ENCODE measurements at places on chromosomes 13 and 19.
A peak's percentile ranks its signal among the peaks of the same experiment; 100 is the strongest.

DNA sequence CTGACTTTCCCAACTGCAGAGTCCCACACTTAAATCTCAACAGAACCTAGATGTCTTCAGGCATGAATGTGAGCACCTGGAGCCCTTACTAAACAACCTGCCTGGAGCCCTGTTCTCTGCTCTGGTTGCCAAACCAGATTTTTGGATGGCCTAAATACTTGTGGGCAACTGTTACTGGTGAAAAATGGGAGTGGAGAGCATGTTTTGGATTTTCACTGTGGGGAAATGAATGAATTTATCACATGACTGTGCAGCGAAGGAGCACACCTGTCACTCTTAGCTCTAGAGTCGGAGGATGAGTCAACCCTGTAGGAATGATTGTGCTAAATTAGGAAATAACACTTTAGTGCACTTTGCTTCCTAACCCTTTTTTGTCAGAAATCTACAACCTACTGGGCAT lies 30.3 kb downstream of the SHISA2 start:
- peaks cover 9% of the 10 kb centered on the region for H3K4me1 ChIP-seq
- H3K4me3 ChIP-seq, result no peak overlapping the region
- H3K27ac ChIP-seq, result no peak overlapping the region
- no peak for DNase-seq

GRCh38 chr19:31804668-31805067 lies 455.4 kb upstream of the TSHZ3 start:
- no peaks in the 10 kb centered on the region for H3K27me3 ChIP-seq
- no peak overlapping the region for H3K4me3 ChIP-seq
- H3K4me1 ChIP-seq, result no peaks in the 10 kb centered on the region
- DNase-seq, result peak; percentile 45
- H3K27ac ChIP-seq, result no peak overlapping the region
- H3K36me3 ChIP-seq, result no peaks in the 10 kb centered on the region

GRCh38 chr19:3556423-3556977 lies 886 bp downstream of the MFSD12 start:
- H3K4me1 ChIP-seq, result peaks cover 56% of the 10 kb centered on the region
- no peaks in the 10 kb centered on the region for H3K36me3 ChIP-seq
- DNase-seq, result no peak
- H3K27me3 ChIP-seq, result no peaks in the 10 kb centered on the region

- H3K4me1 ChIP-seq, result no peaks in the 10 kb centered on the region
- H3K36me3 ChIP-seq, result no peaks in the 10 kb centered on the region
- H3K4me3 ChIP-seq, result no peak overlapping the region
- DNase-seq, result no peak
Observed at GRCh38 chr13:76733671-76734070, 152.5 kb downstream of the KCTD12 start.

DNA sequence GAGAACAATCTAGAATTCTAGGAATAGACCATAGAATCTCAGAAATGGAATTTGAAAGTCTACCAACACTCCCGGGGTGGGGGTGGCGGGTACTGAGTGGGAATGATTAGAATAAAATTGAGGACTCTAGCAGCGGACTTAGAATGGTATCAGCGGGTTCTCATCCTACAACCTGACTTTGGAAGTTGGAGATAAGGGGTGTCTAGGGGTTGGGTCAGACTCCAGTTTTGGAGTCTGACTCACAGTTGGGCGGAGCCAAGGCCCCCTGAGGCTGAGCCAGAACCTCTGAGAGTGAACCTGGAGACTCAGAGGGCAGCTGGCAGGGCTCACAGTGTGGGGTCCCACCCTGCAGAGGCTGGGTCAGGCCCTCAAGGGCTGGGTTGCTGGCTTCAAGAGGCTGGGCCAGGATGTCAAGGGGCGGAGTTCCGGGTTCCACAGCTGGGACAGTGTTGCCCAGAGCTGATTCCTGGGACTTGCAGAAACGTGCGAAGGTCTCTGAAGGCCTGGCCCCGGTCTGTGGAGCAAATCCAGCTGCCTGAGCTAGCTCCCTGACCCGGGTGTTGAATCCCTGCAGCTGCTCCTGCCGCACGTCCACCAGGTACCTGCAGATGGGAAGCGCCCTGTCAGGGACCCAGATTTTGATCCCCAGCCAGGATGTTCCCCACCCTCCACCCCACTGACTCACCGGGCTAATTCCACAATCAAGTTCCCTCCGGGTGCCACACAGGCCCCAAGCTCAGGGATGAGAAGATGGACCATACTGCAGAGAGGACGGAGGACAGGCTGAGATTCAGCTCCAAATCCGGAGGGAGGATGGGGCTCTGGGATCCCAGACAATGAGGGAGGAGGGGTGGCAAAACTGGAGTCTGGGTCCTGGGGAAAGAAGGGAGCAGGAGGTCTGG lies 1.6 kb upstream of the TNNI3 start:
- no peak overlapping the region for H3K4me3 ChIP-seq
- H3K27me3 ChIP-seq, result peaks cover 68% of the 10 kb centered on the region
- DNase-seq, result no peak
- H3K4me1 ChIP-seq, result peaks cover 29% of the 10 kb centered on the region

DNA sequence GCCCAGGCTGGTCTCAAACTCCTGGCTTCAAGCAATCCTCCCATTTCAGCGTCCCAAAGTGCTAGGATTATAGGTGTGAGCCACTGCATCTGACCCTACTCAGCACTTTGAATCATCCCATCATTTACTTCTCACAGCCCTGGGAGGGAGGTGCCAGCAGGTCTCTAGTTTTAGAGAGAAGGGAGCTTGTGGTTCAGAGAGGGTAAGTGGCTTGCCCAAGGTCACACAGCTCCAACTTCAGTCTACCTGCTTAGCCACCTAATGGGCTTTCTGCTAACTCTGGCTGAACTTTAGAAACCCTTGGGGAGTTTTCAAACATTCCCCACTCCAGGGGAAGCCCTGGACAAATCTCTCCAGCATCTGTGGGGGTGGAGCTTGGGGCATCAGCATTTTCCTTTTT lies 18.3 kb downstream of the CACNA1A start:
- H3K27me3 ChIP-seq, result no peaks in the 10 kb centered on the region
- DNase-seq, result no peak
- H3K4me3 ChIP-seq, result no peak overlapping the region
- no peak overlapping the region for H3K27ac ChIP-seq

DNA sequence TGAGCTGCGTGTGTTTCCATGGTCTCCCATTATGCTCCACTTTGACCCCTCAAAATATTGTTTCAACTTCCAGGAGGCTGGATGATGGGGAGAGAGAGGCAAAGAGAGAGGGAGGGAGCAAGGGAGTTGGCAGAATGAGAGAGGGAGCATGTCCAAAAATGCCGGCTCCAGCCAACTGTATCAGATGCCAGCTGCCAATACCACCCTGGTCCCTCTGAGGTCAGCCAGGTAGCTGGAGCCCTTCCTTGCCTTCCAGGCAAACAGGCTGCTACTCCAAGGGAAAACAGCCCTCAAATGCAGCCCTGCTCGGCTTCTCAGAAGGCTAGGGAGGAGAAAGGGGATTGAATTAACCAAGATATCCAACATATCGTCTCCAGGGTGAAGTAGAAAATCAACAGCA lies 440.0 kb downstream of the TSHZ3 start:
- H3K36me3 ChIP-seq, result no peaks in the 10 kb centered on the region
- H3K27me3 ChIP-seq, result no peaks in the 10 kb centered on the region
- no peaks in the 10 kb centered on the region for H3K4me1 ChIP-seq
- H3K27ac ChIP-seq, result no peak overlapping the region
- DNase-seq, result no peak

DNA sequence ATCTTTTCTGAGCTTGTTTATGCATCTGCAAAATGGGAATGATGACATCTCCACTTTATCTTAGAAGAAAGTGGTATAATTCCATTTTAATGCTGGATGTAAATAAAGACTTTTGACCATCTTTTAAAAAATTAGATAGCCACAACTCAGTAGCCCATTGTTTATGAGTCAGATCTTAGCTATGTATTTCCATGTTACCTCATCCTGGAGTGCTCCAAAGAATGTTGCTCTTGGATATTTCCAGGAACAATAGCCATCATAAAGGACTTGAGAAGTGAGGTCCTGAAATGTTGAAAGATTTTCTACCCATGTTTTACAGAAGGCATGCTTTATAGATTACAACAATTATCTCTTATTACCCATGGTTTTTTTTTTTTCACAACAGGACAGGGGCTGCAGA lies 229.3 kb upstream of the EDNRB start:
- no peak overlapping the region for H3K4me3 ChIP-seq
- H3K4me1 ChIP-seq, result no peaks in the 10 kb centered on the region
- DNase-seq, result no peak
- H3K27ac ChIP-seq, result no peak overlapping the region
- H3K36me3 ChIP-seq, result no peaks in the 10 kb centered on the region
- no peaks in the 10 kb centered on the region for H3K27me3 ChIP-seq

- H3K27ac ChIP-seq, result no peak overlapping the region
- H3K4me1 ChIP-seq, result peaks cover 8% of the 10 kb centered on the region
- no peak for DNase-seq
- no peaks in the 10 kb centered on the region for H3K27me3 ChIP-seq
- H3K36me3 ChIP-seq, result no peaks in the 10 kb centered on the region
Observed at GRCh38 chr13:31998131-31998530, 33.4 kb upstream of the FRY start.

GRCh38 chr19:5035105-5035761 lies 66.3 kb downstream of the KDM4B start:
- H3K27ac ChIP-seq, result no peak overlapping the region
- DNase-seq, result no peak
- H3K4me1 ChIP-seq, result peaks cover 70% of the 10 kb centered on the region
- H3K4me3 ChIP-seq, result no peak overlapping the region
- no peaks in the 10 kb centered on the region for H3K27me3 ChIP-seq

GRCh38 chr13:27679396-27679795 lies 57.7 kb downstream of the POLR1D start:
- no peak overlapping the region for H3K27ac ChIP-seq
- H3K4me3 ChIP-seq, result no peak overlapping the region
- no peaks in the 10 kb centered on the region for H3K27me3 ChIP-seq
- DNase-seq, result no peak

DNA sequence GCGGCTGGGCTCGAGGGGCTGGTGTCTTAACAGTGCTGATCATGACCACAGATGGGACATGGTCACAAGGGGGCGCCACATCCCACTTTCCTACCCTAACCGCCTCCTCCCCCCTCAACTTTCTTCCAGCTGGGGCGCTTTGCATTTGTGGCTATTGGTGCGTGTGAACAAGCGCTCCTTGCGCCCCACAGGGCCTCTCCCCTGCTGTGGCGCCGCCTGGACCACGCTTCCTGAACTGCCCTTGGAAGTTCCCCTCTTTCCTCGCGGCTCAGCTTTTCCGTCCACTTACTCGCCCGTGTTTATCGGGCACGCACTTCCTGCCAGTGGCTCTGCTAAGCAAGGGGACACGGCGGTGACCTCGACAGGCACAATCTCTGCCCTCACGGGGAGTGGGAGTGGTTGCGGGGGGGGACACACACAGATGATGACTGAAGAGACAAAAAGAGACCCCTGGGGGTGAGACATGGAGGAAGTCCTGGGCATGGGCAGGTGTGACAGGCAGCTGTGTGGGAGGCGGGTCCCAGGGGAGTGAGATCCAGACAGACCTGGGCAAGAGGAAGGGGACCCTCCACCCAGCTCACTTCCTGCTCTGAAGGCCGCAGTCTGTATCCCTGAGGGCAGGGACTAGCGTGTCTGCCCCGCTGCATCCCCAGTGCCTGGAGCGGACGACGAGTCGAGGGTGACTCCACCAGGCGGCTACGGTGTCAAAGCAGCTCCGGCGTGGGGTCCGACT lies 40.3 kb downstream of the ZNF787 start:
- peaks cover 15% of the 10 kb centered on the region for H3K4me1 ChIP-seq
- peak overlapping the region; percentile 56 for H3K4me3 ChIP-seq
- peaks cover 4% of the 10 kb centered on the region for H3K36me3 ChIP-seq

GRCh38 chr13:46831588-46832194 lies 34.7 kb upstream of the ESD start:
- H3K36me3 ChIP-seq, result no peaks in the 10 kb centered on the region
- no peak overlapping the region for H3K4me3 ChIP-seq
- H3K4me1 ChIP-seq, result no peaks in the 10 kb centered on the region
- DNase-seq, result no peak

DNA sequence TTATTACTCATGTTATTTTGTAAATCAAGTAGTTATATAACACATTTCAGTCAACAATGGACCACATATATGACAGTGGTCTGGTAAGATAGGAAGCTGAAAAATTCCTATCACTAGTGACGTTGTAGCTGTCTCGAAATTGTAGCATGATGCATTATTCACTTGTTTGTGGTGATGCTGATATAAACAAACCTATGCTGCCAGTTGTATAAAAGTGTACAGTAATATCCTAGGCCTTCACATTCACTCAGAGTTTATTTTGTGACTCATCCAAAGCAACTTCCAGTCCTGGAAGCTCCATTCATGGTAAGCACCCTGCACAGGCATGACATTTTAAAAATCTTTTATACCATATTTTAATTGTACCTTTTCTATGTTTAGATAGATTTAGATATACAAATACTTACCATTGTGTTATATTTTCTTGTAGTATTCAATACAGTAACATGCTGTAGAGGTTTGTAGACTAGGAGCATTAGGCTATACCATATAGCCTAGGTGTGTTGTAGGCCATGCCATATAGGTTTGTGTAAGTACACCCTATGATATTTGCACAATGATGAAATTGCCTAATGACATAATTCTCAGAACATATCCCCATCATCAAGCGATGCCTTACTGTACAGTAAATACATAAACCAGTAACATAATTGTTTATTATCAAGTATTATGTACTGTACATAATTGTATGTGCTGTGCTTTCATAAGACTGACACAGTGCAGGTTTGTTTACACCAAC lies 49.3 kb downstream of the IFT88 start:
- no peaks in the 10 kb centered on the region for H3K36me3 ChIP-seq
- H3K4me3 ChIP-seq, result no peak overlapping the region
- H3K4me1 ChIP-seq, result no peaks in the 10 kb centered on the region

DNA sequence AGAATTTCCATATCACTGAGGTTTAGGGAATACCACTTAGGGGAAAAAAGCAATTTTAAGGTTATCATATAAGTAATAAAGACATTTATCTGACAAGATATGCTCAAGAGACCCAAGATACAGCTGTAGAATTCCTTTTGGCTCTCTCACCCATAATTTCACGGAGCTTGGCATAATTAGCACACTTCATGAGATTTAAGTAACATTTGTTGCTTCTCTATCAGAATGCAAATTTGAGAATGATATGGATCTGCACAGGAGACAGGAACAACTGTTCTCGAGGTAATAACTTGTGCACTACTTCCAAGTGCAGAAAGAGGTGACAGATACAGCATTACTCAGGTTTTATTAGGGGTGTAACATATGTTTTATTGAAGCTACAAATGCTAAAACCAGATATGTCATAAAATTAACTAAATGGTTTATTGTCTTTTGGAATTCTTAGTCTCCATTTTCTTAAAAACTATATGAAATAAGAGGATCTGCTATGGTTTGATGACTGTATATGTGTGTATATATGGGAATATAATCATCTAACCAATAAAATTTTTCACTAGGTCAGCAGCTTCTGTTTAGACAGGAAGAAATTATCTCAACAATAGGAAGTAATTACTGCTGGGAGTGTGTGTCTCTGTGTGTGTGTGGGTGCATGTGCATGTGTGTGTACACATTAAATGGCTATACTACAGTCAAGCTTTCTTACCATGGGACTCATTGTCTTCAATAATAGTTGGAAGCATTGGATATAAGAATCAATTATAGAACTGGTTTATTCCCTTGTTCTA lies 401.3 kb downstream of the PCDH17 start:
- H3K27me3 ChIP-seq, result no peaks in the 10 kb centered on the region
- no peak overlapping the region for H3K4me3 ChIP-seq
- no peaks in the 10 kb centered on the region for H3K36me3 ChIP-seq
- no peak overlapping the region for H3K27ac ChIP-seq
- H3K4me1 ChIP-seq, result no peaks in the 10 kb centered on the region

Data from esophagus muscularis mucosa (tissue), 4 donors.